ENCODE measurements at places on chromosomes 16 and 17. TPM values are rescaled to one million over a fixed set of nuclear protein-coding genes. Genes with fewer than 3 reads are reported as not detected.

CD300E gene
- 0.29 TPM for total RNA-seq

YPEL3 gene
- 114 TPM for total RNA-seq

HAS3 gene
- 2.5 TPM for total RNA-seq

WFIKKN2 gene
- total RNA-seq: not detected

CCL2 gene
- total RNA-seq: 26.5 TPM

Measured in breast epithelium (tissue), 4 donors.